ENCODE measurements at places on chromosomes 5 and 9.
A peak's percentile ranks its signal among the peaks of the same experiment; 100 is the strongest.

DNA sequence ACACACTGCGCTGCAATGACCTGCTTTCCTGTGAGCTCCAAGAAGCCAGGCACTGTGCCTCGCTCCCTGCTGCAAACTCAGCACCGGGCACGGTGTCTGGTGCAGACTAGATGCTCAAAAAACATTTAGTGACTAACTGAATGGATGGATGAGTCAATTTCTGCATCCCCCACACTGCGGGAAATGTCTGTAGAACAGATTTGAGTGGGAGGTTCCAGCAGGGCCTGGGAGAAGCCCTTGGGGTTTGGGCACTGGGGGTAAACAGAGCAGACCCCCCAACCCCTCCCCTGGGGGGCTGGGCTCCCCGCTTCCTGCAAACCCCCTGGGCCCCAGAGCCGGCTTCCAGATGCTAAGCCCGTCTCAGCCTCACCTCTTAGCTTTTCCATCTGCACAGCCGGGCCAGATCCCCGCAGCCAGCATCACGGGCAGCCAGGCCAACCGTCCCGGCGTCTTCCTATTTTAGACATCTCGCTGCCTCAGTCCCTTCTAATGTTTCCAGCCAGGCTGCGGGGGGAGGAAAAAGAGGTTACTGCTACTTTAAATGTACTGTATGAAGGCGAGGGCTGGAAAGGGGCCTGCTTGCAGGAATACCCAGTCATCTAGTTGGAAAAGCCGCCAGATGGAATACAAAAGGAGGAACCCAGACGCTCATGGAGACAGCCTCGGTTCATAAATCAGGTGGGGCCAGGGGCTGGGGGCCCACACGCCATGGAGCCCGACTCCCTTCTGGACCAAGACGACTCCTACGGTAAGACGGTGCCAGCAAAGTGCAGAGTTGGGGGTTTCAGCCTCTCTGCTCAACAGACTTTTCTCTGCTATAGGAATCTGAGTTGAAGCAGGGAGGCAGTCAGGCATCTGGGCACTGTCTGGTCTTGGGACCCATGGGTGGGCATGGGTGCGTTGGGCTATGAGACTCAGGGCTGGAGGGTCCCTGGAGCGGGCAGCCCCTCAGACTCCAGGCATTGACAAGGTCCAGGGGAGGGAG is 67.1 kb upstream of the GGTA1 start:
- peak; percentile 81 for DNase-seq

DNA sequence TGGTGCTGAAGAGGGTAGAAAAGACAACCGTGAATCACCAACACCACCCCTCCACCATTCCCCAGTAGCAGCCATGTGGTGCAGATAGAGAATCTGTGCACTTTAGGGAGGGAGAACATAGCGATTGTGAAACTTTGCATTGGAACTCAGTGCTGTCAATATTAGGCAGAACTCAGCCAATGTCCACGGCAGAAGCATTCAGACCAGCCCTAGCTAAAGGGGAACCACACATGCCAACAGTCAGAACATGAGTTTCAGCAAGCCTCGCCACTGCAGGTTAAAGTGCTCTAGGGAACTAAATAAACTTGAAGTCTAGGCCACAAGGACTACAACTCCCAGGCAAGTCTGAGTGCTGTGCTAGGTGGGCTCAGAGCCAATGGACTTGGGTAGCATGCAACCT is 38.5 kb upstream of the DEPDC1B start:
- no peak for DNase-seq

GRCh38 chr5:145362266-145362665 is 472.9 kb downstream of the PRELID2 start:
- DNase-seq = no peak

- DNase-seq = peak; percentile 77
Observed at GRCh38 chr5:123785162-123786071, 273.4 kb downstream of the CSNK1G3 start.

- no peak for DNase-seq
Observed at GRCh38 chr9:94809778-94810177, 83.3 kb downstream of the AOPEP start.

DNA sequence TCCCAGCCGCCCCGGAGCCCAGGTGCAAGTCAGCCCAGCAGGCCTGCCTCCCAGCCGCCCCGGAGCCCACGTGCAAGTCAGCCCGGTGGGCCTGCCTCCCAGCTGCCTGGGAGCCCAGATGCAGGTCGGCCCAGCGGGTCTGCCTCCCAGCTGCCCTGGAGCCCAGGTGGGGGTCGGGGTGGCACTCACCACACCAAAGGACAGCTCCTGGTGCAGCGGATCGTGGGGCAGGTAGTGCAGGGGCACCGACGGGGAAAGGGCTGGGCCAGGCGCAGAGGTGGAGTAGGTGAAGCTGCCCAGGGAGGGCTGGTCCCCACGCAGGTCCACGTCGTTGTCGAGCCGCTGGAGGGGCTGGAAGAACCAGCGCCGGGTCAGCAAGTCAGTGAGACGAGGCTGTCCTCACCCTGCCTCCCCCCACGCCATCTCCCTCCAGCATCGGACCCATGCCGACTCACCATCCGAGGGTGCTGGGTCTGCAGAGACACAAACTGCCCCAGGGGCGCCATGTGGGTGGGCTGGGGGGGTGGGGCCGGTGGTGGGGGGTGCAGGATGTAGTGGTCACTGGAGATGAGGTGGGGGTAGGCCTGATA is 6.7 kb downstream of the RNF44 start:
- DNase-seq = no peak

GRCh38 chr9:116032683-116033440 is 120.7 kb upstream of the PAPPA start:
- DNase-seq = no peak

- no peak for DNase-seq
Observed at GRCh38 chr9:68727636-68728035, 22.6 kb downstream of the PIP5K1B start.

DNA sequence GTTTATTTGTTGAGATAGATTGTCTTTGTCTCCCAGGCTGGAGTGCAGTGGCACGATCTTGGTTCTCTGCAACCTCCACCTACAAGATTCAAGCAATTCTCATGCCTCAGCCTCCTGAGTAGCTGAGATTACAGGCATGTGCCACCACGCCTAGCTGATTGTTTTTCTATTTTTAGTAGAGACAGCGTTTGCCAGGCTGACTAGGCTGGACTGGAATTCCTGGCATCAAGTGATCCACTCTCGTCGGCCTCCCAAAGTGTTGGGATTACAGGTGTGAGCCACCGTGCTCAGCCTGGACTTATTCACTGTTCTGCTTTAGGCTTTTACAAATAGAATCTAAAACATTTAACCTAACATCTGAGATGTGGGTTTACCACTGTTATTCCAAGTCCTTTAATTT is 91.3 kb downstream of the COMMD10 start:
- no peak for DNase-seq

GRCh38 chr5:79850941-79851340 is 140.1 kb downstream of the MTX3 start:
- DNase-seq = peak; percentile 65

- DNase-seq = no peak
Observed at GRCh38 chr5:117504305-117504704, 929.7 kb upstream of the SEMA6A start.

- no peak for DNase-seq
Observed at GRCh38 chr5:160605266-160605665, 183.6 kb downstream of the PTTG1 start.

- no peak for DNase-seq
Observed at GRCh38 chr9:116792271-116792670, 105.2 kb downstream of the TRIM32 start.

DNA sequence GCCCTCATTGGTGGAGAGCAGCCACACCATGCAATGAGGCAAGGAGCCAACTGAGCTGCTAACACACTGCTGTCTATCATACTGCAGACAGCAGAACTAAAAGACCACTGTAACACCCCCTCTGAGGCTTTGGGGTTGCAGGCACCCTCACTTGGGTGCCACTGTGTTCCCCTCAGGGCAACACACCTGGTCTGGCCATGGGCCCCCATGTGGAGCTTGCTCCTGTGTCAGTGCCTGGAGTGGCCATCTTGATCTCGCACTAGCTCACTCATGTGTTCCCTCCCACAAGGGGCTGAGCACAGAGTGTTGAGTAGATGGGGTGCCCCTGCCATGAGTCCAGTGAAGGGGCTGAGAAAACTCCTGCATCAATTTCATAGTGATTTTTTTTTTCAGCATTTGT is 532.4 kb upstream of the FTMT start:
- DNase-seq = no peak

DNA sequence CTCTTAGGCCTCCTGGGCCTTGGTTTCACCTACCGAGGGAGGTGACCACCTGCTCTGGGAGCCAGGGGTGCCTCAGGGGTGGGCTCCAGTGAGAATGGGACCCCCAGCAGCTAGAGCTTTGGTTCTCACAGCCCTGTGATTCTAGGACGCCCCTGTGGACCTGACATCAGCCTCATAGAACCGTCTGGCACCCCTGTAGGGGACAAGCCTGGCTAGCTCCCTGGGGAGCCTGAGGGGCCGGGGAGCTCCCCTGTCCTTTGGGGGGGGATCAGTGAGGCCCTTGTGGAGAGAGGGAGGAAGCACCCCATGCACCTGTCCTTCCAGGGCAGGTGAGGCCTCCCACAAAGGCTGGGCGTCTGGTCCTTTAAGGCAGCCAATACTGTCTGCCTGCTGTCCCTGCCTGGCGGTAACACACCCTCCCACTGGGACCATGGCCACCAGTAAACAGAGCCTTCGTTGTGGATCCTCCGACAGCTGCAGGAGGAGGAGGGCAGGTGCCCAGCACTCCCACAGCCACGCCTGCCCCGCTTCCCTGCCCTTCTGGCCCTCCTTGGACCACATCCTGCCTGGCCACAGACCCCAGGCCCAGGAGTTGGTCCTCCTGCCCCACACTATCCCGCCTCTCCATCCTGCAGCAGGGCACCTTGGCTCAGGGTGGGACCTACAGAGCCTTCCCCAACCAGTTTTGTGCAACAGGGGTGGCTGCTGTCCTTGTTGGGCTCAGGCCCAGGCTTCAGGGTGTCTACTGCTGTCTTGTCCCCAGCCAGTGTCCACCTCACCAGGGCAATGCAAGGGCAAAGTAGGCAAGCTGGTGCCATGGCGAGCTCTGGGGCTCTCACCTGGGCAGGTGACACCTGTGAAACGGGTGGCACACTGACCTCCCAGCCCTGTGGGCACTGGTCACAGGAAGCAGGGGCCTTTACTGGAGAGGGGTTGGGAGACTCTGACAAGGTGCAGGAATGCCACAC is 3.0 kb upstream of the TUBB4B start:
- no peak for DNase-seq

DNA sequence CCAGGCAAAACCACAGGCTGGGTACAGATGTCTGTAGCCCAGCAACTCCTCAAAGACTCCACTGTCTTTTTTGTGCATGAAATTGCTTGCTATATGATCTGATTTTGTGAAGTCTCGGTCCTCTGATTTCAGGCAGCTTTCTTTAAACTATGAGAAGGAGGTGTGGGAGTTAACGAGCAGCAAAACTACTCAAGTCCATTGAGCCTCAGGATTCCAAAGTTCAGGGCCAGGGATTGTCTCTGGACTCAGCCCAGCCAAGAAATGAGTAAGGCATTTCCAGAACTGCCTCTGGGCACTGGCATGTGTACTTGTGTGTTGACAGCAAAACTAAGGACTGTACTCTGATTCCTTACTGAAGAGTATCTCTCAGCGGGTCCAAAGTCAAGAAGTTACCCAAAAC is 53.4 kb upstream of the GLIS3 start:
- no peak for DNase-seq

DNA sequence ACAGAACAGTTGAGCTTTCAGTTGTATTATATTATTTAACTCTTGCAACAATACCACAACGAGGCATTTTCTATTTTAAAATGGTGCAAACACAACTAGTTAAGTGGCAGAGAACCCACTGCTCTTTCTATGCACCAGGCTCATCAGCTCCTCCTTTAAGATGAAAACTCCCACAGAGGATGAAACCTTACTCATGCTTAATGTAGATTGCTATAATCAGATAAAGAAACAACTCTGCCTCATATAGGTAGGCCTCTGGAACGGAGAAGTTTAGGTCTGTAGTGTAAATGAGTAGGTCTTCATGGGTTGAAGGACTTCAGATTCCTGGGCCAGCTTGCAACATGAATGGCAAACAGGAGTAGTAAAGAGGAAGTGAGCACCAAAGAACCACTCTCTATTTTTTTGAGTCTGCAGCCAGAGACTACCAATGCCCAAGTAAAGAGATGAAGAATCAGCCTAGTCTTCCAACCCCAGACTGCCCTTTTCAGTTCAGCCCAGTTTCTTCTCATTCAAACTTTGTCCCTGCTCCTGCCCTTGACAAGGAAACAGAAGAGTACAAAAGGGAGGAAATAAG is 33.9 kb downstream of the HACD4 start:
- no peak for DNase-seq

- no peak for DNase-seq
Observed at GRCh38 chr5:179839328-179840256, 18.9 kb downstream of the SQSTM1 start.

DNA sequence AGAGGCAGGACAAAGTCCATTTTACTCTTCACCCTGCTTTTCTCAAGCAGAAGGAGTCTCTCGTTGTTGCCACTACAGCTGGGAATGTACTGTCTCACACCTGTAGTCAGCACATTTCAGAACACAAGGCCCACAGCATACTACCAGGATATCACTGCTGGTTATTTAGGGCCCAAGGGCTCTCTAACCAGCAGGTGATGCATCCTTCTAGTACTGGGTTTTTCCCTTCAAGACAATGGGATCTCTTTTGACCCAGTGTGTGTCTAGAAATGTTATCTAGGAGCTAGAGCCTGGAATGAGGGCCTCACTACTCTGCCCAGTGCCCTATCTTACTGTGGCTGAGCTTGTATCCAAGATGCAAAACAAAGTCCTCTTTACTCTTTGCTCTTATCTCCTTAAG is 235.1 kb upstream of the PRR16 start:
- no peak for DNase-seq

DNA sequence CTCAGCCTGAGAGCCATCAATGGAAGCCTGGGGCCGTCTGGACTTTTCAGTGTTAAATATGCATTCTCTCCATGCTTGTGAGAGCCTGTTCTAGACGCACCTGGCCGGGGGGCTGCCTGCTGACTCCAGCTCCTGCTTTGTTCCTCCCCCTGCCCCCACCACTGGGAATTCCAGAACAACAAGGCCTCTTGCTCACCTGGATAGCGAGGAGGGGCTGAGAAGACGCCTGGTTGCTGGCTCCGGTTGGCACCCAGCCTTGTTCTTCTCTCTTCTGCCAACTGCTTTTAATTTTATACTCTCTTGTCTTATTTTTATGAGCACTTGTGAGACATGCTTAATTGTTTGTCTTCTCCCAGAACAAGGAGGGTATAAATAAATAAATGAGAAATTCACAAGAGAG is 15.0 kb upstream of the RAPGEF1 start:
- DNase-seq = no peak

- DNase-seq = no peak
Observed at GRCh38 chr9:34332076-34332964, 3.0 kb downstream of the NUDT2 start.
